ENCODE measurements at places on chromosomes 3 and 15.

- DNase-seq = no peak
These were observed 152.1 kb upstream of the TBC1D5 start for GRCh38 chr3:17894434-17895060.

DNA sequence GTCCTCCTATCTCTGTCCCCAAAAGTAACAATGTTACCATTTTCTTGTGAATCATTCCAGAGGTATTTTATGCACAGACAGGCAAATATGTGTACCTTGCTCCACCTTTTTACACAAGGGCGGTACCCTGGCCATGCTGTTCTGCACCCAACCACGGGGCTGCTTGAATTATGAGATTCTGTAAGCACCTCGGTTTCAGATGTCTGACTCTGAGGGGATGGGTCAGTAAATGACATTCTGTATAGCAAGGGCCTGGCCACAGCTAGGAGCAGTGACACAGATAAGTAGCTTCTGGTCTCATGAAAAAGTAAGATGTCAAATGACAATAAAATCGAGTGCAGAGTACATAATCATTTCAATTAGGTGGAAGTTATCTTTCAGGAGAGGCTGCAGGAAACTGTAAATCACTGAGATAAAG lies 30.4 kb upstream of the FLNB start:
- DNase-seq = no peak

- DNase-seq = no peak
These were observed 171.0 kb upstream of the UMPS start for GRCh38 chr3:124558991-124559845.

GRCh38 chr15:59347915-59348314 lies 24.8 kb downstream of the MYO1E start:
- DNase-seq = no peak
